ENCODE measurements at places on chromosomes 3 and 15.

DNA sequence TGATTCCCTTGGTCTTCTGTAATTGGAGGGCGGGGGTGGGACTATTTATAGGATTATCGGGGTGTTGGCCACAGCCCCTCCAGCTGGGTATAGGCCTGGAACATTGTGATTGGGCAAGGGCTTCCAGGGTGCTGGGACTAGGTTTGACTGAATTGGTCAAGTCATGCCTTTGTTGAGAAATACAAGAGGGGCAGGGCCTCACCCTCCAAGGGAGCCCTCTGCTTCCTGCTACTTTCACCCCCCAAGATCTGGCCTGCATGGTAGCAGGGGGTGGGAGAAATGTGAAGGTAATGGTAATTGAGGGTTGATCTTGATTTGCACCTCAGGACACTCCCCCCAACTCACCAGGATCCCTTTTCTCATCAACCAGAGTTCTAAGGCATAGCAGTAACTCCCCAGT, 25.2 kb downstream of the TRIM71 start:
- no peak for DNase-seq

- DNase-seq: no peak
Observed at GRCh38 chr3:63231643-63232042, 46.5 kb upstream of the SYNPR start.

- DNase-seq: no peak
Observed at GRCh38 chr3:187798126-187798525, 52.9 kb upstream of the BCL6 start.

GRCh38 chr3:50117120-50117519, 28.4 kb downstream of the RBM5 start:
- DNase-seq: no peak

- DNase-seq: no peak
Observed at GRCh38 chr3:32245200-32245599, 6.7 kb downstream of the CMTM8 start.

GRCh38 chr3:40523781-40524180, 979 bp upstream of the ZNF621 start:
- DNase-seq: peak; percentile 1

GRCh38 chr15:25703726-25704125, 159.4 kb downstream of the ATP10A start:
- DNase-seq: no peak

- DNase-seq: no peak
Observed at GRCh38 chr3:159604151-159604581, 384.5 kb upstream of the IL12A start.

GRCh38 chr3:133032301-133032700, 5.9 kb upstream of the TMEM108 start:
- DNase-seq: no peak

- DNase-seq: no peak
Observed at GRCh38 chr3:9696480-9697220, 7.0 kb upstream of the CPNE9 start.

GRCh38 chr15:55515991-55516776, 8.2 kb upstream of the DNAAF4 start:
- DNase-seq: no peak

DNA sequence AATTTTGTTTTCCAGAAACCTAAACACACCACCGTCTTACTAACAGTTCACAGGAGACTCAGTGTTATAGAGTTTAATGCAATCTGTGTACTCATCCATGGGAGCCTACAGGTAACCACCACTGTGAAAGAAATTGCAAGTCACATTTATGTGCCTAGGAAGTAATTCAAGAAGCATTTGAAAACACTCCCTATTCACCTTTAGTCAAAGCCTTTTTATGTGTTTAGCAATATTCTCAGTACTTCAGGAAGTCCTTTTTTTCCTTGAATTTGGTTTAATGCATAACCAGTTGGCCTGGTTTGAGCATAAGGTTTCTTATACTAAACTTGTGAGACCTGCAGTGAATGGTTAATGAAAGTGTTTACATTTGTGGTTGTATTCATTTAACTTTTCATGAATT, 346.1 kb downstream of the CHST2 start:
- DNase-seq: no peak

GRCh38 chr15:69848551-69849231, 249.0 kb downstream of the TLE3 start:
- no peak for DNase-seq

DNA sequence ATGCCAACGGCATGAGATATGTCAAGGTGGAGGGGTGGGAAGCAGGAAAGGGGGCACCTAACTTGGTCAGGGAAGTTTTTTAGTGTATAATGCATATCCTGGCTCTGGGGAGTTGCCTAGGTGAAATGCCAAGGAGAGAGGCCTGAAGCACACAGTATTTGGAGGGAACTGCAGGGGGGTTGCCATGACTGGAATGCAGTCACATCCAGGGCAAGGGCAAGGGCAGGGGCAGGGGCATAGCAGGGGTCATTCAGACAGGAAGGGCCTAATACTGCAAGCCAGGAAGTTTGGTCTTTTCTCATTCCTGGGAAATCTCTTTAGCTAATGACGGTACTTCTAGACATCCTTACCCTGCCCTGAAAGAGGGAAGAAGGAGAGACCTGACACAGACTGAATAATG, 60.5 kb downstream of the MYRIP start:
- no peak for DNase-seq

DNA sequence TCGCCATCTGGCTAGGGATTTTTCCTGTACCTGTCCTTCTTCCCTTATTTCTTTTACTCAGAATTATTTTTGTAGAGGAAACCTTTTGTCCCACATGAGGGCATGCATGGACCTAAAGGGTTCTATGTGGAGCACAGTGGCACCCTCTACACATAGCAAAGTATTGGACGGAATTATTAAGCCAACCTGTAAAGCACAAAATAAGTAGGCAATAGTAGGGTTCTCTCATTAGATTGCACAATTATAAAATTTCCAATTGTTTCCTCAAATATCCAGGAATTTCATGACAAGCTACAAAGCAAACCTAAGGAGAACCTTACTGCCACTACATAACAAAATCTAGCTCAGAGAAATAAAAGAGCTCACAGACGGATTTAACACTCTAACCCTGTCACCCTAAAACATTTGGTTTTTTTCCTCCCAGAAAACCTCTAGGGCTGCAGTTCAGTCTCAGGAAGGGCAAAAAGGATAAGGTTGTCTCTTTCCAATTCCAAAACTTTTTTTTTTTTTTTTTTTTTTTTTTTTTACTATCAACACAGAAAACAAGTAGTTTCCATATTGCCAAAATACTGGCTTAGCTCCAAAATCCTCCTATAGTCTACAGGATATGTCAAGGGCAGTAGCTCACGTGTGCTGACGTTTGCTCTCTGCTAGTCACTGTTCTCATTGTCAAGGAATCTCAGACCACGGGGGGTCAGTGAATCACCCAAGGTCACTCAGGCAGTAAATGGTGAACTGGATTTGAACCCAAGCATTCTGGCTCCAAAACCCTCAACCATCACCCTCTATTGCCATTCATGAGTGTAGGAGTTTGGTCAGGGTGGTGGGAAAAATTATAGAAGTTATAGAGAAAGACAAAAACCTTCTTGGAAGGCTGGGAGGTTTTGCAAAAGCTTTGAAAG, 52.3 kb downstream of the NCEH1 start:
- no peak for DNase-seq

- DNase-seq: no peak
Observed at GRCh38 chr15:93913310-93913709, 318.1 kb upstream of the MCTP2 start.

DNA sequence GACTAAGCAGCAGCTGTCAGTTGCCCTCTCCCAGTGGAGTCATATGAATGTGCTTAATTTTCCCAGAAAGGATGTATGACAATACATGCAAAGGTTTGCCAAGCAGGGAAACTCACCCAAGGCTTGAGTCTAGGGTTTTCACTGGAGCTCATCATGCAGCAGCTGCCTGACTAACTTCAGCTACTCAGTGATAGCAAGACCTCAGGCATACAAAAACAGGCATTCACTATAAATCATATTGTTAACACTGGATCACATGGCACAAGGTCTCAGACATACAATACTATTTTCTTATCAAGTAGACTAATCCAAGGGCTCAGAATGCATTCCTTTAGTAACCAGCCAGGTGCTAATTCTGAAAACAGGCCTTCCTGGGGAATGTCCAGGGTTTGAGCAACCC, 85.0 kb upstream of the STAC start:
- DNase-seq: no peak

DNA sequence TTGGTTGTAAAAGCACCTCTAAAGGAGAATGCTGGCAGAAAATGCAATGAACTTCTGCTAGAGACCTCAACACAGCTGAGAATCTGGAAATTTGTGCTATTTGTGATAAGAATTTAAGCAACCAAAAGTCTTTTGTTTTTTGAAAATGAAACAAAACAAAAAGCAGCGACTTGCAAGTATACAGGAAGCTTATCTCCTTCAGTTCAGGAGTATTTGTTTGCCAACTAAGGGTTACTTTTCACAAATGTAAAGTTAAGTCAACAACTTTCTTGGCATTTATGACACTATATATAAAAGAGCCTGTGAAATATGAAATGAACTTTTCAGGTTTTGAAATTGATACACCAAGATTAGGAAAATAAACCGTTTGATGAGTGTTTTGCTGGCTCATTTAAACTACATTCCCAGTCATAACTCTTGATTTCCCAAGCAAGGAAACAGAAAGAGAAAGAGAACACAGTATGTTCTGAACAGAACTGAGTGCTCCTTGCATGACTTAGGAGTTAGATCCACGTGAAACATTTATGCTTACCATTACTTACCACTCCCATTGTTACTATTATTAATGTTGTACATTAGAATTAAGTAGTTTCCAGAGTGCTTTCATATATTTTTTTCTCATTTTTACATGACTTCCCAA, 92.3 kb upstream of the COL8A1 start:
- DNase-seq: no peak

GRCh38 chr15:65392368-65392767, 14.6 kb upstream of the IGDCC3 start:
- DNase-seq: no peak

DNA sequence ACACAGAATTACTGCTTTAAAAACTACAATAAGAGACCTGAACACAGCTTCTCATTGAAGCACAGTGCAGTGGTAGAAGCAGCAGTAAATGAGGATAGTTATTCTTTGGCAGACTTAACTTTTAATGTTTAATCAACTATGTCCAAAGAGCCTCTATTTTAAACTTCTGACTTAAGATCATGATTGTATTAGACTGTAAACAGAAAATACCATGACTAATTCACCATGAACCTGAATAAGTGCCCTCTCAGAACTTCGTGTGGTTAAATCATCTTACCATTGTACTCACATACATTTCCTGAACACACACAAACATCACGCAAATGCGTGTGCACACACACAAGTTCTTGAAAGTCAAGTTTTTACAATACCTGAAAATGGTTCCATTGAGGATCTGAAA, 13.9 kb downstream of the CEP152 start:
- DNase-seq: no peak

DNA sequence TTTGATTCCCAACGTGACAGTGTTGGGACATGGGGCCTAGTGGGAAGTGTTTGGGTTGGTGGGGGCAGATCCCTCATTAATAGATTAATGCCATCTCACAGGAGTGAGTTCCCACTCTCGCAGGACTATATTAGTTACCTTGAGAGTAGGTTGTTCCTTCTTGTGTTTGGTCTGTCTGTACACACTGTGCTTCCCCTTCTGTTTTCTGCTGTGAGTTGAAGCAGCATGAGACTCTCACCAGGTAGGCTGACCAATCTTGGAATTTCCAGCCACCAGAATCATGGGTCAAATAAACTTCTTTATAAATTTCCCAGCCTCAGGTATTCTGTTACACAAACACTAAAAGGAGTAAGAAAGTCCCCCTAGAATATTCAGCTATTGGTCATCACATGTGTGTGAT, 145.4 kb downstream of the ERC2 start:
- no peak for DNase-seq

- DNase-seq: no peak
Observed at GRCh38 chr15:66620341-66620740, 54.5 kb upstream of the LCTL start.
